ENCODE measurements at places on chromosomes 3 and 15.

DNA sequence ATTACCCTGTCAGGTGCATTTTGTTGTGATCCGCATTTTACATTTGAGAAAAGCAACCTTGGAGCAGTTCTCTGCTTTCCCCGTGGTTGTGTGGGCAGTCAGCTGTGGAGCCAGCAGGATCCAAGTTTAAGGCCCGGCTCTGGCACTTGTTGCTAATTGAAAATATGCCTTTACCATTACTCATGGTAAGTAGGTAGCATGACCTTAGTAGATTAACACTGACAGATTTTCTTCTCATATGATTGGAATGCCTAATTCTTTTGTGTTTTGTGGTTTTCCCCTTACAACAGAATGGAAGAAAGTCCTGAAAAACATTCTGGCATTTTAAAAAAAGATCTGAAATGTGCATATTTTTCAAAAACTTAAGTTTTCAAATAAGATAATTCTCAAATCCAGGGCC is 246.5 kb upstream of the LRRN1 start:
- DNase-seq = no peak

GRCh38 chr3:138675393-138675792 is 66.8 kb downstream of the FAIM start:
- DNase-seq = no peak

DNA sequence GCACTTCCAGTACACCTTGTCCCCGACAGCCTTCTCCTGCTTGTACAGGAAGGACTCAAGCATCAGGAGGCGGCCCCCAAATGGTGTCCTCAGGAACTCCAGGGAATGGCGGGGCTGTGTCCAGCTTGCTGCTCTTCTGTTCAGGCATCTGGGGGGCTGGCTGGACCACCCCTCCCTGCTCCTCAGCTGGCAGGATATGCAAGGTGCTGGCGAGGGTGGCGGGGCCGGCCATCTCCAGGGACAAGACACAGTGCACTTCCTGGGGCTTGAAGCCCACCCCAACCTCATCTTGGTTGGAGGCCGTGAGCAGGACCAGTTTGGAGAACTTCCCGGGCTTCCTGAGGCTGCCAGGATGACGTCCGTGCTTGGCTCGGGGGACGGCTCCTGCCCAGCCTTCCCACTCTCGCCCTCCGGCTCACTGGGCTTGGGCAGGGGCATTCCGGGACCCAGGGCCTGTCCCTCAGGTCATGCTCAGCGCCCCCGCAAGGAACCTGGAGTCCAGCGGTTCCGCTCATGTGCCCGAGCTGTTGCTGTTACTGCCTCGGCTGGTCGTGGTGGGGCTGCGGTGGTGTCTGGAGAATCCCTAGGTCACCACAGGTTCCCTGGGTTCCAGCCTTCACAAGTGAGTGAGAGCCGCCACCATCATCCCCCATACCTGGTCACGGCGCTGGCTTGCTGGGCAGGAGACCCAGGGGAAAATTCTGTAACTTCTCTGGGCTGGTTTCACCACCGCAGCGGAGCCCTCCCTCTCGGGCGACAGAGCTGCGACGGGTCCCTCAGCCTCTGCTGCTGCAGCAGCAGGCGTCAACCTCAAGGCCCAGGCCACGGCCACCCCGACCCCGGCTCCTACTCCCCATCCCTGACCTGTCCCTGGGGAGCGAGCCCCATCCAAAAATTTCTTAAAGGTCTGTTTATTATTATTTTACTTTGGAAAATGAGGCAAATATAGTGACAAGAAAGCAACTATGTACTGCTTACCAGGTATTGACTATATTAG is 82.8 kb upstream of the FXR1 start:
- no peak for DNase-seq

GRCh38 chr3:127019449-127019848 is 36.5 kb downstream of the PLXNA1 start:
- no peak for DNase-seq

- peak; percentile 74 for DNase-seq
Observed at GRCh38 chr3:184381261-184382224, 1.7 kb downstream of the CHRD start.

GRCh38 chr3:99818818-99819217 is 1.2 kb downstream of the CMSS1 start:
- no peak for DNase-seq
